ENCODE measurements at places on chromosomes 6 and 20. TPM values are rescaled to one million over a fixed set of nuclear protein-coding genes. Genes with fewer than 3 reads are reported as not detected.

GRCh38 chr6:137978252-137978896 lies 111.3 kb downstream of the TNFAIP3 start:
- H3K27ac ChIP-seq, result no peak overlapping the region
- no peak for DNase-seq
- H3K4me3 ChIP-seq, result no peak overlapping the region
- H3K4me1 ChIP-seq, result no peaks in the 10 kb centered on the region
- H3K27me3 ChIP-seq, result no peaks in the 10 kb centered on the region
- H3K36me3 ChIP-seq, result no peaks in the 10 kb centered on the region

DNA sequence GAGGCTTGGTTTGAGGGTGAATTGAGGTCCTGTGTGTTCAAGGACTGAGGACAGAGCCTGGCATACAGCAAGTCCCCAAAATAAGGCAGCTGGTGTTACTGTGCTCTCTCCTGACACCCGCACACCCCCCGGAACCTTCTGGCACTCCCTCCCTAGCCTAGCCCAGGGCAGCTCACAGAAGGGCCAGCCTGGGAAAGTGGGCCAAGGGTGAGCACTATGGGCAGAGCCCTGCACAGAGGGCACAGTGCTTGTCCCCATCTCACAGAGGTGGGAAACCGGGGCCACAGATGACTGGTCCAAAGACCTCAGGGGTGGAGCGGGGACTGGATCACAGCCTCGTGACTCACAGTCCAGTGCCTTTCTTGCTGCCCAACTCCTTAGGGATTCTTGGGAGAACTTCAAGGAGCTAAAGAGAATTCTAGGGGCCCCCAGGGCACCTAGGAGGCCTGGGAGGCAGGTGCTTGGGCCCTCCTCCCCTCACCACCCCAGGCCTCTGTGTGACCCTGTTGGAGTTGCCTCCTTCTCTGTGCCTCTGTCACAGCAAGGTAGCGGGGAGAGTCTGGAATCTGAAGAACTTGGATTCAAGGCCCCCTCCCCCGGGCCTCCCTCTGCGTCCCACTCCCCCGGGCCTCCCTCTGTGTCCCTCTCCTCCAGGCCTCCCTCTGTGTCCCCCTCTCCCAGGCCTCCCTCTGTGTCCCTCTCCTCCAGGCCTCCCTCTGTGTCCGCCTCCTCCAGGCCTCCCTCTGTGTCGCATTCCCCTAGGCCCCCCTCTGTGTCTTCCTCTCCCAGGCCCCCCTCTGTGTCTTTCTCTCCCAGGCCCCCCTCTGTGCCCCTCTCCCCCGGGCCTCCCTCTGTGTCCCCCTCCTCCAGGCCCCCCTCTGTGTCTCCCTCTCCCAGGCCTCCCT lies 13.5 kb downstream of the DLGAP4 start:
- no peaks in the 10 kb centered on the region for H3K4me1 ChIP-seq
- H3K27ac ChIP-seq, result no peak overlapping the region
- H3K27me3 ChIP-seq, result no peaks in the 10 kb centered on the region
- H3K4me3 ChIP-seq, result no peak overlapping the region
- H3K36me3 ChIP-seq, result no peaks in the 10 kb centered on the region

- no peaks in the 10 kb centered on the region for H3K27me3 ChIP-seq
- DNase-seq, result no peak
- no peak overlapping the region for H3K4me3 ChIP-seq
- H3K4me1 ChIP-seq, result no peaks in the 10 kb centered on the region
- H3K27ac ChIP-seq, result no peak overlapping the region
These were observed 67.5 kb downstream of the TBC1D7 start for GRCh38 chr6:13260831-13261230.

DNA sequence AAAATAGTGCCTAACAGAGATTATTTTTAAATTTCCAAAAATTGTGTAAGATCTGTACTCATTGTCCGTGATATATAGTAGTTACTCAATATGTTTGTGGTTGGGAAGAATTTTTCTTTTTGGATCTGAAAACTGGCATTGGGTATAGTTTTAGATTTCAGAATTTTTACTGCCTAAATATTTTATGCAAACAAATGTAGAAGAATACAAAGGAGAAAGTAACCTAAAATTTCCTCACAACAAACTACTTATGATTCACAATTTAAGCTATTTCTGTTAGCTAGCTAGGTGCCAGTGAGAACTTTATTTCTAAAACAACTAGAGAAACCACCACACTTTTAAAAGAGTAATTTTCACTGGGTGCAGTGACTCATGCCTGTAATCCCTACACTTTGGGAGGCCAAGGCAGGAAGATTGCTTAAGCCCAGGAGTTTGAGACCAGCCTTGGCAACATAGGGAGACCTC lies 38.8 kb downstream of the SESN1 start:
- no peaks in the 10 kb centered on the region for H3K27me3 ChIP-seq
- no peak overlapping the region for H3K4me3 ChIP-seq
- no peaks in the 10 kb centered on the region for H3K36me3 ChIP-seq

GRCh38 chr6:145886228-145886956 lies 71.8 kb upstream of the FBXO30 start:
- DNase-seq, result no peak
- peaks cover 25% of the 10 kb centered on the region for H3K36me3 ChIP-seq
- H3K27me3 ChIP-seq, result no peaks in the 10 kb centered on the region
- H3K4me3 ChIP-seq, result no peak overlapping the region

Gene SNAP25
- 1.9 TPM for total RNA-seq

Gene RIPOR3
- total RNA-seq, result 6.8 TPM
